ENCODE measurements at places on chromosomes 1 and 21.

- no peak for DNase-seq
Measured at GRCh38 chr1:91776068-91776794, 109.7 kb downstream of the TGFBR3 start.

DNA sequence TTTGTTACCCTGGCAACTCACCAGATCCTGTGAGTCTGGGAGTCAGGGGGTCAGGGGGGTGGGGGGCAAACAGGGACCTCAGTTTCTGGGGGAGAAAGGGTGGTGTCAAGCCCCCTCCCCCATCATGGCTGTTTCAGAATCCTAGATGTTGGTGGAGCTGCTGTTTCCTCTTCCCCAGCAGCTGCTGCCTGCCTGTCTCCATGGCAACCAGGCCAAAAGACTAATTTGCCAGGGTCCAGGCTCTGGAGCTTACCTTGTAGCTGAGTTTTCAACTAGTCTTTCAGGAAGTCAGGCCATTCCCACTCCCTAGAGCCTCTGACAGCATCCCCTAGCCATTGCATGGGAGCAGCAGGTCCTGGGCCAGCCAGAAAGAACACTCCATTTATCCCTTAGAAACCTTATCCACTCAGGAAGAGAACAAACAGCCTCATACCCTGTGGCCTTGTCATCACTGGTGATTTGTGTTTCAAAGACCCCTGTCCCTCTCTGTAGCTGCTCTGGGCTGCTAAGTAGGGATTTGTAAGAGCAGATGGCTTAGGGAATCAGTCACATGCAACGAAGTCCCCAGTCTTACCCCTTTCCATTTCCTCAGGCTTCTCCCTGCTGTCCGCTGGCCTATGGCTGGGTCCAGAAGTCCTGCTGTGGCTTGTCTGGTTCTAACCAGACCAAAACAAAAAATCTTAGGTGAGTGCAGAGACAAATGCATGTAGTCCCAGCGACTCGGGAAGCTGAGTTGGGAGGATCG is 21.5 kb upstream of the STMN1 start:
- no peak for DNase-seq

DNA sequence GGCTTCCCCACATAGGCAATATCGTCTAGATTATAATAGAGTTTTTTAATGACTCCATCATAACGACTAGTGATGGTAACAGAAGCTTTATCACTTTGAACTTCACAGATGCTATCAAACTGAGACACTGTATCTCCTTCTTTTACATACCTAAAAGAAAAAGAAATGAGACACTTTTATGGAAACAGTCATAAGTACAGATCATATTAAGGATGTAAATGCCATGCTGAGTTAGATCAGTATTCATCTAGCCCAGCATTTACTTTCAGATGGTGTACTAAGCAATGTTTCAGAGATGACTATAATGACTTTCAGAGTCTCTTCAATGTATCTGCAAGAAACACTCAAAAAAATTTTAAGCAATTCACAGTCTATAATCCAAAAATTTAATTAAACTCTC is 18.9 kb downstream of the DBT start:
- no peak for DNase-seq

GRCh38 chr21:36689324-36689723 is 9.6 kb upstream of the SIM2 start:
- no peak for DNase-seq

GRCh38 chr1:236508593-236509027 is 15.2 kb upstream of the LGALS8 start:
- no peak for DNase-seq

DNA sequence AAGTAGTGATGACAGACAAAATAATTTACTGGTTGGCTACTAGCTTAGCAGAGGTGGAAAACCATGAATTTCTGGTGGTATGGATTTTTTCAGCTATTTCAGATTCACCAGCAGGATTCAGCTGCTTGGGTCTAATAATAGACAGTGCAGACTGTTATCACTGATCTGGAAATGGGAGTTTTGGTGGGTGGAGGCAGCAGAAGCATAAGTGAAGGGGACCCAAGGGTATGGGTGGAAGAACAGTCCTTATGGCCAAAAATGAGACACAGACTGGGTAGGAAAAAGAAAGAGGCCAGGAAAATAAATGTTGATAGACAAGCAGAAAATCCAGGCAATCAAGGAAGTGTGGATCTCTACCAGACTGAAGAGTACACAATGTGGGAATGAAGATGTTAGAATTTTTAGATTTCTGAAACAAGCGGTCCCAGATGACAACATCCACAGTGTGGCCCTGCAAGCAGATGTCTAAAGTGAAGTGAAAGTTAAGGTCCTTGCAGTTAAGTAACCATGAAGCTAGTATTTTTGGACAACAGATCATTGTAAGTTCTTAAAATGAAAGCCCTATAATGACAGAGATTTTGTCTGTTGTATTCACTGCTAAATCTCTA is 24.7 kb downstream of the LYST start:
- DNase-seq, result no peak

DNA sequence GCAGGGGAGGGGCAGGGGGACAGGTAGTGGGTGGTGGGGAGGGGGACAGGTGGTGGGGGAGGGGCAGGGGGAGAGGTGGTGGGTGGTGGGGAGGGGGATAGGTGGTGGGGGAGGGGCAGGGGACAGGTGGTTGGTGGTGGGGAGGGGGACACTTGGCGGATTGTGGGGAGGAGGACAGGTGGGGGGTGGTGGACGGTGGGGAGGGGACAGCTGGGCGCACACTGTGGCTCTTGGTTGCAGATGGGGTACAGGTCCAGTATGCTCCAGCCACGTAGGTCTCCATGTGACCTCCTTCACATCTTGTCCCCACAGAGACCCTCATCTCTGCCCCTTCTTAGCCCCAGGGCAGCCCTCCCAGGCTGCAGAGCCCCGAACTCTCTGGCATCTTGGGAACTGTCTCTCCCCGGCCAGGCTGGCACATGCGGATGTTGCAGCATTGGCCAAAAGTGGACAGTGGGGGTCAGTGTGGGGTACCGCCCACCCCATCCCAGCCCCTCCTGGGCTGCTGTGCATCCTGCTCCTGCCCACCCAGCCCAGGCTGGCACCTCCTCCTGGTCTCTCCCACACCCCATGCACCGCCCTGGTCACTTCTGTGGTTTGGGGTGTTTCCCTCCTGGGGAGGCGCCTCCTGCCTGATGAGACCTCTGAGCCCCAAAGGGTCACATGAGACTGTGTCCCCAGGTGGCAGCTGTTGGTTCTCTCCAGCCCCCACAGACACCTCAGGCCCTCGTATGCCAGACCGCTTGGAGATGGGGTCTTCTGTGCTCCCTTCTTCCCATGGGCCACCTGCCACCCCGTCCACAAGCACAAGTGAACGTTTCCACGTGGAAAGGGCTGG is 7.6 kb upstream of the SLC19A1 start:
- no peak for DNase-seq
